ENCODE measurements at places on chromosomes 13 and 19.

DNA sequence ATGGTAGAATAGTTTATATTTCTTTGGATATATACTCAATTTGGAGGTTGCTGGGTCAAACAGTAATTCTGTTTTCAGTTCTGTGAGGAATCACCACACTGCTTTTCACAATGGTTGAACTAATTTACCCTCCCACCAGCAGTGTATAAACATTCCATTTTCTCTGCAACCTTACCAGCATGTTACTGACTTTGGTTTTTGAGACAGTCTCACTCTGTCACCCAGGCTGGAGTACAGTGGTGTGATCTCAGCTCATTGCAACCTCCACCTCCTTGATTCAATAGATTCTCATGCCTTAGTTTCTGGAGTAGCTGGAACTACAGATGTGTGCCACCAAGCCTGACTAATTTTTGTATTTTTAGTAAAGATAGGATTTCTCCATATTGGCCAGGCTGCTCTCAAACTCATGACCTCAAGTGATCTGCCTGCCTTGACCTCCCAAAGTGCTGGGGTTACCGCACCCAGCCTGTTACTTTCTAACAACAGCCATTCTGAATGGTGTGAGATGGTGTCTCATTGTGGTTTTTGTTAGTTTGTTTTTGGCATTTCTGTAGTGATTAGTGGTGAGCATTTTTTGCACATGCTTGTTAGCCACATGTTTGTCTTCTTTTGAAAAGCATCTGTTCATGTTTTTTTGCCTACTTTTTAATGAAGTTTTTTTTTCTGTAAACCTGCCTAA lies 12.5 kb downstream of the ZNF714 start:
- no peak for DNase-seq

GRCh38 chr13:114067381-114067885 lies 65.0 kb downstream of the RASA3 start:
- no peak for DNase-seq

GRCh38 chr13:99507986-99508385 lies 6.7 kb downstream of the TM9SF2 start:
- DNase-seq: no peak

- no peak for DNase-seq
Measured at GRCh38 chr19:29268721-29269393, 55.9 kb upstream of the UQCRFS1 start.

GRCh38 chr13:98775844-98776598 lies 23.5 kb upstream of the SLC15A1 start:
- no peak for DNase-seq

DNA sequence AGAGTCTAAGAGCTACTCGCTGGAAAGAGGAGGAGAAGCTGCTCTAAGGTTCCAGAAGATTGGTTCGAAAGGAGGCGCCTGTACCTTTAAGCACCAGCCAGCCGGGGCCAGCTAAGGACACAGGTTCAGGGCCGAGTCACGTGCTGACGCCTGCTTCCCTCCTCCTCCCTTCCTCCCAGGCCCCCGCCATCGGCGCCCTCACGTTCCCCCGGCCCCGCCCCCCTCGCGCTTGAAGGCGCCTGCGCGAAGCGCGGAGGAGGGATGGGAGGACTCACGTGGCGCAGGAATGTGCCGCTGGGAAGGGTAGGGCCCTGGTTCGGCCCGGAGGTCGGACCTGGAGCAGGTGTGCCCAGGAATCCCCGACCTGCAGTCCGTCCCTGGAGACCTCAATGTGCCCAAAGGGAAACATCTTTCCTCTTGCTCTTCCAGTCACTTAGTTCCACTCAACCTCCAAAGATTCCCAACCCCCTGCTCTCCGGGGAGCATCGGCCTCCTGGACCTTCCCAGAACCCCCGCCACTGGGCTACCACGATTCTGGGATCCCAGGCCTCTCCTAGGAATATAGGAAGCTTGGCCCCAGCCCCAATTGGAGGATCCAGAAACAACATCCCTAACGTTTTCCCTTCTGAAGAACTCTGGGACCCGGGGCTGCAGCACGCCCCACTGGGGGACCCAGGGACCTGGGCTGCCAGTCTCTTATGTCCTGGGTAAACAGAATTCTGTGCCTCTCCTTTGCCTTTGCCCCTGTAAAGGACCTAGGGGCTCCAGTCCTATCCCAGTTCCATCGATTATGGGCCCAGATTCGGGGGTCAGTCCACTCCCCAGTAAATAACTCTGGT lies 2.5 kb downstream of the DBP start:
- DNase-seq: peak; percentile 69

DNA sequence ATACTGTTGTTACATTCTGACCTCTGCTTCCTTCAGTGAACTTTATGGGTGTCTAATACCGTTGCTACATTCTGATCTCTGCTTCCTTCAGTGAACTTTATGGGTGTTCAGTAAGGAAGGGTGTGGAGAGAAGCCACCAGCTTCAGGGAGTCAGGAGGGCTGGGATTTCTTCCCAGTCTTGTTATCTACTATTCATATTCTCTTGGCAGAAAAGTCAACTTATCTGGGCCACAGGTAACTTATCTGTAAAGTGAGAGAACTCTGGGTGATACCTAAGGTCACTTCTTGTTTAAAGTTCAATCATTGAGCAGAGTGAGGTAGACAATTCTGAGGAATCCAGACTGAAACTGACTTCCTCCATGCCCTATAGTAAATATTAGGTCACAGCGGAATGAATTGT lies 71.2 kb upstream of the STK24 start:
- no peak for DNase-seq
